Jurkat, Clone E6-1 (cell line): ENCODE measurements at places on chromosomes 13 and 19.
A peak's percentile ranks its signal among the peaks of the same experiment; 100 is the strongest.

DNA sequence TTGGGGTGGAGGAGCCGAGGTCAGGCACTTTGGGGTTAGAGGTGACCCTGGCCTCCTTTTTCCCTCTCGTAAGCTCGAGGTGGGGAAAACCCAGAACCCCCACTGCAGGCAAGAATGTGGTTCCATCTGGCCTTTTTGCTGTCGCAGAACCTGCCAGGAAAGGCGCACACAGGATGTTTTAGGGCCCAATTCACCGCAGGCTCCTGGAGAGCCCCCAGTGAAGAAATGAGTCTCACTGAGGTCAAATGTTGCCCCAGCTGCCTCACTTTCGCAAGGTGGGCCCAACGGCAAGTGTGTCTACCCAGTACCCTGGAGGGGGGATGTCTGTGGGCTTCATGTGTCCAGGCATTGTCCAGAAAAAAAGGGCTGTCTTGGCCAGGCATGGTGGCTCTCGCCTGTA is 61.8 kb downstream of the PEX11G start:
- DNase-seq, result no peak

DNA sequence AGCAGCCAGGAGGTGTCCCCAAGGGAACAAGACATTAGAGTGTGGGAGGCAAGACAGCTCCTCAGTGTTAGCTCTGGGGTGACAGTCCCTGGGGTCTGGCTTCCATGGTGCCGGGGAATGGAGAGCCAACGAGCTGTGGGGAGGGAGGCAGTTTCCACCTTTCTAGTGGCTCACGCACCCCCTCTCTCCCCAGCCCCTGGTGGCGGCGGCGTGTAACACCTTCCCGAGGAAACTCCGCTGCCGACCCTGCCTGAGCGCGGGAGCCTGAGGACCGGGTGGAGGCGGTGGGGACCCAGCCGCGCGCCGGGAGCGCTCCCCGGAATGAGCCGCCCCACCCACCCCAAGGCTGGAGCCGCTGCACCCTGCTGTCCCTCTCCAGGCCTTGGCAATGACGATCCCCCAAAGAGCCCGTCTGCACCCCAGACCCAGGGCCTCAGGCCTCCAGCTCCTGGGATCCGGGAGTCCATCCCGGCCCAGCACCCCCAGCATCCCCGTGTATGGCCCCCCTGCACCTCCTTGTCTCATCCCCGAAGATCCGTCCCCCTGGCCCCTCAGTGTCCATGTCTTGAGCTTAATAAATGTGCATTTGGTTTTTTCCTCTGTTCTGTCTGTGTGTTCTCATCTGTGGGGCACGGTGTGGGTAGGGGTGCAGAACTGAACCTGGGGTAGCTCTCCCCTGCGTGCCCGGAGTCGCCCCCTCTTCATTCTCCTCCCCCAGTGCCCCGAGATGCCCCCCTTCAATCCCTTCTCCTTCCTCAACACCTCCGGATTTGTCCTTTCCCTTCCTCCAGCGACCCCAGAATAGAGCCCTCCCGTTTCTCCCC is 622 bp upstream of the FXYD5 start:
- peak; percentile 52 for DNase-seq

DNA sequence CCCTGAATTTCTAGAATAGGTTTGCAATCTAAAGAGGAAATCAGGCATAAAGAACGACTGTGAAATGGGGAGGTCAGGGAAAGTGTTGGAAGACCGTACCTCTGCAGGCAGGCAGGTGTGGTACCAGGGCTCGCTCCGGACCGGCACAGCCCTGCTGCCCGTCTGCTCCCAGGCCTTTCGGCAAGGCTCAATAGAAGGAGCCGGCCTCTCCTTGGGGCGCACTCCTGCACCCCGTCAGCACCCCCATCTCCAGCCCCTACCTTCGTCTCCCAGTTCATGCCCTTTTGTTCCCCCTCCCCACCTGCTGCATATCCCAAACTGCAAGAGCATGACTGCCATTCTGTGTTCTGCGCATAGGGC is 139.8 kb upstream of the SOX1 start:
- DNase-seq, result no peak

- DNase-seq, result peak; percentile 60
These were observed 14.5 kb upstream of the SIGLEC14 start for GRCh38 chr19:51660975-51661600.

- no peak for DNase-seq
These were observed 68.7 kb downstream of the IPO5 start for GRCh38 chr13:98022210-98022609.

GRCh38 chr13:91459485-91459884 is 61.1 kb downstream of the GPC5 start:
- DNase-seq, result no peak

GRCh38 chr13:38647312-38647711 is 39.6 kb upstream of the FREM2 start:
- no peak for DNase-seq

DNA sequence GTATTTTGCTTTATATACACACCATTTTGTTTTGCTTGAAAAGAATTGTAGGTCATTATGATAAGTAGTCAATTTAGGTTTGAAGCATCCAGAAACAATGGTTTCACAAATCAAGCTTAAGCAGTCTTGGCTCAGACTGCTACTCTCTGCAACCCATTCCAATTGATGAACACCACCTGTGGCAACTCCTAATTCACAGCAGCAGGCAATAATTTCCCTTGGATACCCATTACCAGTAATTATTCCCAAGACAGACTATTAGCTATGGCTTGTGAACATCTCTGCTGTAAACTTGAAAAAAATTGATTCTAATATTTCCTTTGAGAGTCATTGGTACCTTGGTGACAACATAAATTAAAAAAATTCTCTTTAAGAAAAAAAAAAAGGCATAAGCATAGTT is 299.3 kb upstream of the SLITRK6 start:
- DNase-seq, result no peak

DNA sequence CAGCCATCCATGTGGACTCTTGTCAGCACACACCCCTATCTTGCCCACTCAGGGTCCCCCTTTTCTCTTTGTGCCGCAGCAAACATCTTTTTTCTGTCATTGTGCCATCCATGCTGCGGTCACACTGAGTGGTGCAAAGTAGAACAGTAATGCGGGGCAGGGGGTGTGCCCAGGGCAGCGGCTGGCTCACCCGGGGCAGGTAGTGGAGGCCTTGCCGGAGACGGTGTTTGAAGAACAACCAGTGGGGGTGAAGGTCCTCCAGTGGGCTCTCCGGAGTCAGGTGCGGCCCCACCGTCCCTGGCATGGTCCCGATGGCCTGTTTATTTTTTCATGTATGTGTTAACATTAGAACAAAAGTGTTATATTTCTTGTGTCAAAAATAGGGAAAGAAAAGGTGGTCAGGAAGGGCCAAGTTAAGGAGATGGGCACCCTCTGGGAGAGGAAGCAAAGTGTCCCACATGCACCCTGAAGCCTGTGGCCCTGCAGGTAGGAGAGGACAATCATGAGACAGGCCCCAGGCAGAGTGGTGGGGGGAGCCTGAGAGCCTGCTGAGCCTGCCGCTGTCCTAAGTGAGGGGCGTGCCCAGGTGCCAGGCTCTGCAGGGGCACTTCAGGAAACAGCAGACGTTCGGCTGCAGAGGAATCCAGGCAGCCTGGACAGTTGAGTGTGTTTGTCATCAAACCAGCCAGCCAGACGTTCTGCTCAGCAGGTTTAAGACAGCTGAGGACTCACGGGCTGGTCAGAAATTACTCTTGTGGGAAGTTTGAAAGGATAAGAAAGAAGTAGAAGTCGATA is 12.3 kb downstream of the TSSK6 start:
- no peak for DNase-seq

GRCh38 chr13:68938639-68939038 is 1169.0 kb upstream of the ATXN8OS start:
- DNase-seq, result no peak

GRCh38 chr13:111908981-111909380 is 158.0 kb upstream of the SOX1 start:
- no peak for DNase-seq

GRCh38 chr19:5292453-5292821 is 48.2 kb downstream of the PTPRS start:
- DNase-seq, result no peak

GRCh38 chr13:61013796-61014195 is 401.9 kb downstream of the PCDH20 start:
- DNase-seq, result no peak

DNA sequence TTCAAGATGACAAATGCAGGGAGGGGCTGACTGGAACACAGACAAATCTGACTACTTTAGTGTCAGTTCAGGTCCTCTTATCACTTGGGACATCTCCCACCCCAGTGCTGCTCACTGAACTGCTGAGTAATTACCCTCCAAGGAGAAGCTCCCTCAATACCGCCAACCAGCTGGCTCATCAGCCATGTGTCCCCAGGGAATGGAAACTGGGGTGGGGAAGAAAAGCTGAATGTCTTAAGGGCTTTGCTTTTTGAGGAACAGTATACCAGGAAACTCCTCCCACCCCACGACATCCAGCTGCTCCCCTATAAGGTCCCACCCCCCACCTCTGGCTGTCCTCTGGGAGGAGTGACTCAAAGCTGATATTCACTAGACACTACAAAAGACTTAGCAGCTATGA is 2.0 kb downstream of the ZNF823 start:
- DNase-seq, result no peak

DNA sequence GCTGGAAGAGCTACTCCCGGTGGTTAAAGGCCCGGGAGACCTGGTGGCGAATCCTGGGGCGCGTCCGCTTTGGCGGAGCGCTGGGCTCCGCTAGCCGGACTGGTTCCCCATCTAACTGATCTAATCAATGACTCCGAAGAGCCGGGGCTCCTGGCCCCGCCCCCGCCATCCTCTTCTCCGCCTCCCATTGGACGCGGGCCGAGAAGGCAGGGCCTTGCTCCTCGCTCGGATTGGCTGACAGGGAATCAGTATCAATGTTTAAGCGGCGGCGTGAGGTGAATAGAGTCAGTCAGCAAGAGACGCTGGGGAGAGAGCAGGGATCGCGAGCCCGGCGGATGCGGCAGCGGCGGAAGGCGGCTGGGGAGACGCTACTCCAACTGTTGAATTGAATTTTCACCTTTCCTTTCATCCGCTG is 1.7 kb upstream of the PCDH17 start:
- no peak for DNase-seq

DNA sequence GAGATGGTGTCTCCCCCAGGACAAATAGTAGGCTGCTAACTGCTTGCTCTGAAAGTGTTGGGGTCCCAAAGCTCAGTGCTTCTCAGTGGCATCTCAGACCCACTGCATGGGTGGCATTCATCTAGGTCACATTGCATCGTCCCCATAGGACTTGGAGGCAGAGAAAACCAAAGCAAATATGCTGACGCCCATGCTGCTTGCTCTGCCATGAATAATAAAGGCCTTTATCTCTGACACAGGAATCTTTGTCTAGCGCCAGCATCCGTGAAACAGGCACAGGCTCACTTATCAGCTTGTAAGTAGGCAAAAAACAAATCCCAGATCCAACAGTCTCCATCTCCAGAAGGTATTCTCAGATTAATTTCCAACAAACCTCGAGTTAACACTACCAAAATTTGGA is 18.9 kb upstream of the IPO5 start:
- DNase-seq, result no peak

DNA sequence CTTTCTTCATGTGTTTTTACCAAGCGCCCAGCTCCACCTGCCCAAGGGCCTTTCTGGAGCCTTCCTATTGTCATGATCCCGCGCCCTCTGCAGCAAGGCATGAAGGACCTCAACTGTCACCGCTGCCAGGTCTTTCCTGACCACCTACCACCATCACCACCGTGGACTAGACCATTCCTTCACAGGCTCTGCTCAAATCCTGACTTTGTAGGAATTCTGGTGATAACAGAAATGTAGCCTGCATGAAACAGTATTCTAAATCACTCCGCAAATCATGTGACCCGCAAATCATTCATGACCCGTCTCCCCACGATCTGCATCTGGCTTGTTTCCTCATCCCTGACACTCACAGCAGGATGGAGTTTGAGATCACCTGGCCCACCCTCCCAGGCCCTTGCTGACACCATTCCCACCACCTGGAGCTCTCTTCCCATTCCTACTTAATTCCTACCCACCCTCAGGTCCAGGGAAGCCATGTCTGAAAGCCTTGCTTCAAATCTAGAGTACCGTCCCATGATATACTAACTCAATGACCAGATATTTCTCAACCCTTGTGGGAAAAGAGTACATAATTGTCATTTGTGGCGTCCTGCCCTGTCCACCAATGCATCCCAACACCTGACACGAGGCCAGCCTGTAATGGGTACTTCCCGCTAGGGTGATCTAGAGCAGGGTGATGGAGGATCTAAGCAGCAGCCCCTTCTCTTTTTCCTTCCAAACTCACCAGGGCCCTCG is 1.3 kb downstream of the UBE2S start:
- DNase-seq, result no peak

DNA sequence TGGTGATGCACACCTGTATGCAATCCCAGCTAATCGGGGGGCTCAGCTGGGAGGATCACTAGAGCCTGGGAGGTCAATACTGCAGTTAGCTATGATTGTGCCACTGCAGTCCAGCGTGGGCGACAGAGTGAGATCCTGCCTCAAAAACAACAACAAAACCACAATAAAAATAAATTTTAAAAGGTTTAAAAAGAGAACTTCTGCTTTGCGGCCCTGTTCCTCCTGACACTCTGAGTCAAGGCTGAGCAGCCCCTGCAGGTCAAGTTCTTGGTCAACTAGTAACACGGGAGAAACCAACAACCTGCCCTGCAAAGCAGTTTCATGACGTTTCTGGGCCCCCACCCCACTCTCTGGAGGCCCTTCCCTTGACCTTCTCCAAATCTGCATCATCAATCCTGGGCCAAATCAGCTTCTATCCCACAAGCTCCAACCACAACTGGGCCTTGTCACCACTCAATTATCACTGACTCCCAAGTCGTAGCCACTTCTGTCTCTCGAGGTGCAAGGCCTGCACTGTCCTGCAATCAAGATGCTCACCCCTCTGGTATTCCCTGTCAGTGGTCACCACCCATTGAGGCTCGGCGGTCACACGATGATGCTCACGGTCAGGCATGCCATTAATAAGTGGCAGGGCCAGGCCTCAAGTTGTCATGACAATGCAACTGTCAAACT is 7.5 kb downstream of the ELAVL1 start:
- no peak for DNase-seq

DNA sequence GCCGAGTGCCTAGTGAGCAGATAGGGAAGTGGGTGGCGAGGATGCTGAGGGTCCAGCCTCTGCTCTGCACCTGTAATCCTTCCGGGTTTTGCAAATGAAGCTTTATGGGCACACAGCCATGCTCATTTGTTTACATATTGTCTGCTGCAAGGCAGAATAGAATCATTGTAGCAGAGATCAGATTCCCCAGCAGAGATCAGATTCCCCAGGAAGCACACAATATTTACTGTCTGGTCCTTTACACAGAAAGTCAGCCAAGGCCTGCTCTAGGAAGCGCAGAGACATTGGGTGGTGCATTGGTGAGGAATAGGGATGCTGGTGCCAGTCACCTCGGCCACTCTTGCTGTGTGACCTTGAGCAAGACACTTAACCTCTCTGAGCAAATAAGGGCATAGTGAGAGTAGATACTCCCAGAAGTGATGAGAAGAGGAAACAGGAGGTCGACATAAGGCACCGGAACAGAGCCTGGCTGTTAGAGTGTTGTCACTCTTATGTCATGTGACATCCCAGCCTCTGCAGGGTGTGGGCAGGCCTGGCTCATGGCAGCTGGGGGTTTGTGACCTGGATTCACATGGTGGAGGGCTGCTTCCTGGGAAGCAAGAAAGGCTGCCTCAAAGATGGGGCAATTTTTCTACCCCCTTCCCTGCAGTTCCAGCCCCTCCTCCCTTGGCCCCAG is 25.6 kb downstream of the CARM1 start:
- DNase-seq, result no peak
